ENCODE measurements at places on chromosomes 2 and 18.

- no peak for DNase-seq
Measured at GRCh38 chr18:39344487-39344886, 1778.9 kb upstream of the CELF4 start.

GRCh38 chr2:201470821-201471731 is 19.5 kb downstream of the STRADB start:
- DNase-seq: no peak

DNA sequence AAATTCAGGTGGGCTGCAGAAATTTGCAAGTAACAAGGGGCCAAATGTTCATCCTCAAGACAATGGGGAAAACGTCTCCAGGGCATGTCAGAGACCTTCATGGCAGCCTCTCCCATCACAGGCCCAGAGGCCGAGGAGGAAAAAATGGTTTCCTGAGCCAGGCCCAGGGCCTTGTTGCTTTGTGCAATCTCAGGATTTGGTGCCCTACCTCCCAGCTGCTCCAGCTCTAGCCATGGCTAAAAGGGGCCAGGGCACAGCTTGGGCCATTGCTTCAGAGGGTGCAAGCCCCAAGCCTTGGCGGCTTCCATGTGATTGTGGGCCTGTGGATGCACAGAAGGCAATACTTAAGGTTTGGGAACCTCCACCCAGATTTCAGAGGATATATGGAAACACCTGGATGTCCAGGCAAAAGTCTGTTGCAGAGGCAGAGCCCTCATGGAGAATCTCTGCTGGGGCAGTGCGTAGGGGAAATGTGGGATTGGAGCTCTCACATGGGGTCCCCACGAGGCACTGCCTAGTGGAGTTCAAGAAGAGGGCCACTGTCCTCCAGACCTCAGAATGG is 29.2 kb downstream of the RPRD1A start:
- no peak for DNase-seq

- no peak for DNase-seq
Measured at GRCh38 chr2:99152199-99152895, 2.4 kb downstream of the TSGA10 start.

- DNase-seq: no peak
Measured at GRCh38 chr18:23591011-23591410, 4.7 kb upstream of the NPC1 start.
